Stimulated activated CD4-positive, alpha-beta T cell treated with anti-CD3 and anti-CD28 coated beads, Interleukin-2, amount 100 ng/mL, for 4 hours (primary cell): ENCODE measurements at places on chromosomes 12 and 14.
A peak's percentile ranks its signal among the peaks of the same experiment; 100 is the strongest.

DNA sequence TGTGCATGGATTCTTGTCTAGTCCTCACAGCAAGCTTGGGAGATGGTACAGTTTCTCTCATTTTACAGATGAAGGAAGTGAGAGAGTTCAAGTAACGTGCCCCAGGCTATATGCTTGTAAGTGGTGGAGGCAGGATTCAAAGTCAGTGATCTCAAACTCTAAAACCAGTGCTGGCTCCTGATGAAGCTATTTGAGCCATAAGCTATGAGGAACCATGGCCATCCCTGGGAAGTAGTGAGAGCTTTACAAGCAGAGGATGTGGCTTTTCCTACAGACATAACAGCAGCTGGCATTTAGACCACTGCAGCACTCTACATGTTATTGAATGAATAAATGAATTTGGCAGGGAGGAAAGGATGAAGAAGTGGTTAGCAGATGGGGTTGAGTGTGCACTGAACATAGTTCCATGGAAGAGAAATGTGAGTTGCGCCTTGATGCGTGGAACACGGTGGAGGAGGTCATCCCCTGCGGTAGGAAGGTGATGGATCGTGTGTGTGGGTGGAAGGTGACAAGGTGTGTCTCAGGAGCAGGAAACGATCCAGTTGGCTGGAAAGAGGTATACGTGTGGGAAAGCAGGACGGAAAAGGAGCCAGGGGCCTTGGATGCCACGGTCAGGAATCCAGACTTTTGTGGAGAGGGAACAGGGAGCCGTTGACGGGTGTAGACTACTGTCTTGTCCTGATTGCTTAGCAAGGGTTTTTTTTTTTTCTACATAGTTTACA is 65.2 kb downstream of the RFX4 start:
- no peak for DNase-seq

GRCh38 chr12:107443320-107444090 is 242.1 kb upstream of the PWP1 start:
- no peak for DNase-seq

GRCh38 chr14:103156651-103157378 is 33.6 kb downstream of the TNFAIP2 start:
- DNase-seq: no peak

GRCh38 chr12:50604640-50604920 is 99.8 kb downstream of the DIP2B start:
- DNase-seq: no peak

GRCh38 chr14:22227084-22227483 is 361.9 kb downstream of the DAD1 start:
- no peak for DNase-seq

- DNase-seq: no peak
These were observed 156.4 kb downstream of the AACS start for GRCh38 chr12:125221602-125222001.

DNA sequence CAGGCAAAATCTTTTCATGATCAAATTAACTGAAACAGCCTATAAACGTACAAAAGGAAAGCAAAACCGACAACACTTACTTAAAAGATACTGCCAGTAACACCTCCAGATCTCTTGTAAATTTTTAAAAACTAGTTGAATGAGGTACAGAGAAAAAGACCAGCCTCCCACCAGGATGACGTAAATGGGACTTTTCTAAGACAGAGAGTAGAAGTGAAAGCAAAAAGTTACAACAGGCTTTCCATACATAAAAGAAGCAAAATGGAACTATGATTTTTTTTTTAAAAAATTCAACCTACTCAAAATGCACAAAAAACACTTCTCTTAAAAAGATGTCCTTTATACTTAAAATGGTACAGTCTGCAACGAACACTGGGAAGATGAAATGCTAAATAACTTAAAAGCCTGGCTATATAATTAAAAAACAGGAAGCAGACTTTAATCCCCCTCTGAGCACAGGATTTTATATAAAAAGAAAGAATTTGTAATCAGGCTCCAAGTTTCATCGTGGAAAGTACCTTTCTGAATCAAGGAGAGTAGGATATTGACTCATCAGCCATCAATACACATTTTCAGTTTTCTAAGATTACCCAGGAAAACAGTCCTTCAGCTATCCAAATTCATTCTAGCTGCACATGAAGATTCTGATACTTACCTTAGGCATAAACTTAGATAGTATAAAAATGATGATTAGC is 14.2 kb upstream of the MYO1A start:
- peak; percentile 67 for DNase-seq

GRCh38 chr14:30211326-30211725 is 283.7 kb upstream of the PRKD1 start:
- no peak for DNase-seq

DNA sequence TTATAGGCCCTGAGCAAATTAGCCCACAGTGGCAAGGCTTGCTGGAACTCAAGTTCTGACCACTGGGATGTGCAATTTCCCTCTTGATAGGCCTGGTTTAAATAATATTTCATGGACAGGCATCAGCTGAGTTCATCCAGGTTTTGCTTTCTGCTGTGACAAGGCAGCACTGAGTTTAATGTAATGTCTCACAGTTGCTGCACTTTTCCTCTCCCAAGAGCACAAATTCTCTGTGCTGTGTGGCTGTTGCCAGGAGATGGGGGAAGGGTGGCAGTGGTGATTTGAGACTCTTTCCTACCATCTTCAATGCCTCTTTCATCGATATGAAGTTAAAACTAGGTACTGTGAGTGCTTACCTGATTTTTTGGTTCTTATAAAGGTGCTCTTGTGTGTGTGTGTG is 272.8 kb upstream of the STXBP6 start:
- DNase-seq: no peak

DNA sequence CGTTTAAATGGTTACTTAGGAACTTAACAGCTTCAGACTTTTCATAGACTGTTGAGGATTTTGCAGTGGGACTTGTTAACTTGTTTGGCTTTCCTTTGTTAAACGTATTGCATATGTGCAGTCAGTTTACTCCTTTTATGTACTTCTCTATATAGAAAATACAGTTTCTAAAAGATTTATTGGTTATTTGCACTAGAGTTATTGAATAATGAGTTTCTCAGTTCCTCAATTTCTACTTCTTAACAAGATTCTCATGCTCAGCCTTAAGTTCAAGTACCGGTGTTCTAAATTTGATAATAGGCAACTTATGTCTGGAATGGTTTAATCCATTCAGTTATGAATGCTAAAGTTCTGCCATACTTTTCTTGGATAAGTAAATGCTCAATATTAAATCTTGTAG is 919 bp downstream of the PSMA3 start:
- no peak for DNase-seq
